ENCODE measurements at places on chromosomes 12 and 14.

DNA sequence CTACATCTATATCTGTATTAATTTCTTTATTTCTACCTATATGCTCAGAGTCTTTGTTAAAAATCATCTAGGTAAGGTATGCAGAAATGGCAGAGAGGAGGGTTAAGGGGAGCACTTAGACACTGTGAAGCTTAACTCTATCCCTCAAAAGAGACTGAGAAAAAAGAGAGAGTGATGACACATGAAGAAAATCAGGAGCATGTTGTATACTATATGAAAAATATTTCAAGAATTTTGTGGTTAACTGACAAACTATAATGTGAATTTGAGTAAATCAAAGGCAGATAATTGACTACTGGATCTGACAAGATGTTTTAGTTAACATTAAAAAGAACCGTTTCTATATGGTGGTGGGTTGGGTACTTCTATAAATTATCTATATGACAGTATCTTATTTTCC is 1814.2 kb upstream of the SEL1L start:
- DNase-seq: no peak

DNA sequence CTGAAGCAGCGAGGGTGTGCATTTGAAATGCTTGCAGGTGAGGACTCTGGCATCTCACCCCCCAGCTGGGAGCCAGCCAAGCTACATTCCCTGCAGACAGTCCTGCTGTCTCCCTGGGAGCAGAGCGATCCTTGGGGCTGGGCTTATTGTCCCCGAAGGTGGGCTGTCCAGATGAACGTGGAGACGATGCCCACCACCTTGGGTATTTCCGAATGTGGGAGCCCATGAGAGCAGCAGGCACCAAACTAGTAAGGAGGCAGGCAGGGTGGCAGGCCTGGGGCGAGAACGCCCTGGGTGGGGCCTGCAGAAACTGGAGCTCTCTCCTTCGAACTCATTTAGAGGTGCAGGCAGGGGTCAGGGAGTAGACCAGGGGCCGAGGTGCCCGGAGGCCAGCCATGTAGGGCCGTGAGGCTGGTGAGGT is 18.5 kb downstream of the ZBTB42 start:
- no peak for DNase-seq

DNA sequence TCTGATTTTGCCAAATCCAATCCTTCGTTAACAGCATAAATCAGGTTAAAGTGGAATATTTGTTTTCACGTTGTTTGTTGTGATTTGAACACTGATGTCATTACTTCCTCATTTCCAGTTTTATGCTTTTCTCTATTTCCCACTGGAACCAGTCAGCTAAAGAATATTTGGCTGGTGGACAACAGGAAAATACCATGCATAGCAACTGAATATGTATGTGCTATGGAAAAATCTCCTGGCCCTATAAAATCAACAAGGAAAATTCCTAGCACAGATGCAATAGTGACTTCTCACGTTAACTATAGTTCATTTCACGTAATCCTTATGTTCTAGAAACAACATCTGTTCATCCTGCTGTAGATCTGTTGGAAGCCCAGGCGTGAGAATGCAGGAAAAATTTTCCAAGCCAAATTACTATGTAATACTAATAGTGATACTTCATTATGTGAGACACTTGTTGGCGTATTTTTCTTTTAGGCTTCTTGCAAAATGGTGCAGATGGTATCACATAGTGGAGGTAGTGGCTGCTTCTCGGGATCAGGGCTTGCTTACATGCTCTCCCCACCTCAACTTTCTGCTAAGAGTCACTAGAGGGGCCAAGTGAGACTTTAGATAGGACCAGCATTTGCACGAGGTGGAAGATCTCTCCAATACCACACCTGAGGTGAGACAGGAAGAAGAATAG is 86.3 kb upstream of the USP44 start:
- DNase-seq: no peak

DNA sequence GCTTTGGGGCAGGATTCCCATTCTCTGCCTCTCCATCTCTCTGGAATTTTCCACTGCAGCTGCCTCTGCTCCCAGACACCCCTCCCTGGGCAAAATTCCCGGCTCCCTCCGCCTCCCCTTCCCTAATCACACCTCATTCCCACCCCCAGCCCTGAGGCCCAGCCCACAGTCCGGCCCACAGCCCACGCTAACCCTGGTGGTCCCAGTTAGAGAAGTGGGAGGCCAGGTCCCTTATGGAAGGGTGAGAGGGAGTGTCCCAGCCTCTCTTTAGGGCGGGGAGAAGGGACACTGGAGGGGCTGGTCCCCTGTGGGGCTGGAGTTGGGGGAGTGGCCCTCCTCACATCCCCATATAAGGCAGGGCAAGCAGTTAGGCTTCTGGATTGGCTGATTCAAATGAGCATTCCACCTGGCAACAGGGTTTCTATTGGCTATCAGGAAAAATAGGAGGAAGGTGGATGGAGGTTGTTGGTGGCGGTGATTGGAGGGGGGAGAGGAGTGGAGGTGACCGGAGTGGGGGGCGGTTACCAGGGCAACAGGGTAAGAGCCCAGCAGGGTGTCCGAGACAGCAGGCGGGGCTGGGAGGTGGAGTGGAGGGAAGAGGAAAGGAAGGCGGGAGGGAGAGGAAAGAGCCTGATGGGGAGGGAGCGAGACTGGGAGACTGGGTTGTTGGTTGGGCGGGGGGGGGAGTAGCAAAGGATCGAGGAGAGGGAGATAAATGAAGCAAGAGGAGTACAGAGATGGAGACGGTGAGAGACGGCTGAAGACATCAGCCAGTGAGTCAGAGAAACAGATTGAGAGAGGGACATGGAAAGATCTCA is 1.9 kb upstream of the PTMS start:
- peak; percentile 98 for DNase-seq

DNA sequence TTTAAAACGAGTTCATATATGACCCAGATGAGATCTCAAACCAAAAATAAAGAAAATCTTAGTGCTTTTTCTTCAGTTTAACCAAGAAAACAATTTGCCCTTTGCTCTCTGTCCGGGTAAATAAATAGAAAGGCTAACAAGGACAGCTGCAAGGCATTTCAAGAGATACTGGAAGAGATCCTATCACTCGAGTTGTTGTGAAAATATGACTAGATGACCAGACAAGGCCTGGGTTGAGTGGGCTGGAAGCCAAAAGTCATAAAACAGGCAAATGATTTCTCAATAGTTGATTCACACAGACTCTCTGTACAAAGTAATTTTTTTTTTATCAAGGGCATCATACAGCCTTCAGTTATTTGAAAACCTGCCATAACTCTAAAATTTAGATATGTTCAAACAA is 55.9 kb upstream of the AVPR1A start:
- DNase-seq: no peak

GRCh38 chr12:31732926-31733548 is 4.2 kb upstream of the AMN1 start:
- DNase-seq: no peak

DNA sequence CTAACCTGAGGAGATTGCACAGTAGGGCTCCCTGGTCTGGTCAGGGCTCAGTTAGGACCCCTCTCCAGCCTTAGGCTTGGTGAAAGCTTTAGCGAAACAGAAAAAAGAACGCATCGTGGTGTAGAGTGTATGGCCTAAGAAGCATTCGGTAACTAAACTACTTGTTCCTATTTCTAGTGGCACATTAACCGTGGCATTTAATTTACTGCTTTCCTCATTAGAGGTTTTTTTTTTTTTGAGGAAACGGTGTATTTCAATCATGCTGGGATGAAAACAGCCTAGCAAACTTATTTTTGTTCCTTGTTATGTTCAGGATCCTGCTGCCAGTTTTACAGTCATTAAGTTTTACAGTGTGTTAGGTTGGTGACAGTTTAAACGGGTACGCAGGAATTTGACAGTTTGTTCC is 518 bp upstream of the OSBPL8 start:
- no peak for DNase-seq

DNA sequence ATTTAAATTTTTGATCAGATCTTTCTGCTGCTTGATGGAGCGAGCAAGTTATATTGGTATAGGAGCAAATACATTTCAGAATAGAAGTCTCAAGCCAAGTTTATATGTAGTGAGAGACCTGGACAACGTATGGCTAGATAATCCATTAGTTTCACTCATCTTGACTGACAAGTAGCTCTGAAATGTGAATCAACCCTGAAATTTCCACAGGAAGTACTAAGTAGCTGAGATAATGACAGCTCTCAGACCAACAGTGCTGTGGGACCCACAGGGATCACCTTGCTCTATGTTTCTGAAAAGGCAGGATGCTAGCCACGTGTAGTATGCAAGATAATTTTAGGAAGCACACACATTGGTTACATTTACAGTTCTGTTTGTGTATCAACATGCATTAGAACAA is 258.6 kb upstream of the FOXN3 start:
- no peak for DNase-seq

- no peak for DNase-seq
Observed at GRCh38 chr14:72736786-72737559, 156.9 kb downstream of the DPF3 start.

DNA sequence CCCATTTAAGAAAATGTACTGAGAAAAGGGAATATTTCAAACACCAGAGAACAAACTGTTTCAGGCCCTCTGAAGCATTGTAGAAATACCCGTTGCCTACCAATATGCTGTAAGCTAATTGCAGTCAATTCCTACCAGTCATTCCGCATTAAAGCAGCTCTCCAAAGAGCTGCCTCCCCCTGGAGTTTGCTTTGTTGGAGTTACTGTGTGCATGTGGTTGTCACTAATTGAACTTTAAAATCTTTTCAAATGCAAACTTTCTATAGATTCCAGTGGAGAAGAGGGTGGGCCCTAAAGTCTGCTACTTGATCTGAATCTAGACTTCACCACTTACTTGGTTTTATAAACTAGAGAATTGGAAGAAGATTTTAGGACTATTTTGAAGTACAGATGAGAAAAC is 112.7 kb downstream of the PLXNC1 start:
- no peak for DNase-seq

GRCh38 chr12:131628766-131629448 is 82.0 kb upstream of the SFSWAP start:
- no peak for DNase-seq

DNA sequence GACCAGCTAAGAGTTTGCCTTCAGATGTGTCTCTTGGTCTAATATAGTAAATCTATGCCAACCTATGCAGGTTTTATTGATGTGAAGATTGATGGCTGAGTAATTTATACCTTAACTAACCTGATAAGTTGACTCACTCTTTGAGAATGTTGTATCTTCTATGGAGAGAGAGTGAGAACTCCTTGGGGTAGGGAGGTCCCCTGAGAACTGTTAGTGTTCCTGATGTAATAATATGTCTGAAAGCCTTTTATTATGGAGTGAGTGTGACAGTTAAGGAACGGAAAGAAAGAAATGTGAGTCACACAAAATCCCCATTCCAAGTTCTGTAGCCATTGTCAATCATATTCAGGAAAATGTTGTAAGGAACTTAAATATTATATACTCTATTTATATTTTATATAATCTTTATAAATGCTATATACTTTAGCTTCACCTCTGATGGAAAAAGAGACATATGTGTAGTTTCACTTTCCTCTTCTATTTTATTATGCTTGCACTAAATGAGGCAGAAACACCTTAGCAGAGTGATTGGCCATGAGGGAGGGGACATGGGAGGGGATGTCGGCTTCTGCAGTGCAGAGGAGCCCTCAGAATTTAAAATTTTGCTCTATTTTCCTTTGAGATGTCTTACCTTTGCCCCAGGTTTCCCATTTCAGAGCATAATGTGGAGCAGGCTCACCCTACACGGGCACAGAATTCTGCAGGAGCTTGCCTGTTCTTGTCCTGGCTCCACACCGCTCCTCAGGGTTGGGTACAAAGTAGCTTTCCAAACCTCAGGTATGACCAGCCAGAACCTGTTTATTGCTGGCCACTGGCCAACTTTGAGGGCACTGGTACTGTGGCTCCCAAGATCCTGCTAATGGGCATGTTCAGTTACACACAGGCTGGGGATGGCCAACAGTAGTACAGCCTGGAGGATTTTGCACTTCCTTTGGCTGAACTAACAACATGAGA is 57.7 kb downstream of the ARF6 start:
- DNase-seq: peak; percentile 9

- DNase-seq: no peak
Observed at GRCh38 chr14:71742485-71742884, 189.7 kb upstream of the RGS6 start.

DNA sequence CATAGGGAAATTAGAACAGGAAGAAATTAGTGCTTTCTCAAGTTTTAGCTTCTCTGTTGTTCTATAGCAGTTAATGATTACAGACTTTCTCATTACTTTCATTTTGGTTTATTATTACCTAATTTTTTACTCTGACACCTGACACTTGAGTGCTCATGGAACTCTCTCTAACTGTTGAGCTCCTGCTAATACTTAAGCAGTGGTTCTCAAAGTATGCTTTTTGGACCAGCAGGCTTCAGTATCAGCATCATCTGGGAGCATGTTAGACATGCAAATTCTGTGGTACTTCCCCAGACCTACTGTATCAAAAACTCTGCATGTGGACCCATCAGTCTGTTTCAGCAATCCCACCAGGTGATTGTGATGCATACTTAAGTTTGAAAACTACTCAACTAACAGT is 235.3 kb downstream of the CCDC91 start:
- DNase-seq: no peak

- DNase-seq: no peak
Observed at GRCh38 chr14:51529736-51530135, 122.0 kb upstream of the FRMD6 start.

- no peak for DNase-seq
Observed at GRCh38 chr12:69898236-69898635, 73.2 kb downstream of the MYRFL start.

Measured in NCI-H1436 treated with DMSO at 0.1 percent for 48 hours (cell line).